Thyroid gland (tissue), 4 donors: ENCODE measurements at places on chromosomes 2 and 18. TPM values are rescaled to one million over a fixed set of nuclear protein-coding genes. Genes with fewer than 3 reads are reported as not detected.

- H3K27ac ChIP-seq: no peak overlapping the region
- no peaks in the 10 kb centered on the region for H3K36me3 ChIP-seq
- H3K27me3 ChIP-seq: no peaks in the 10 kb centered on the region
- H3K4me3 ChIP-seq: no peak overlapping the region
- peaks cover 19% of the 10 kb centered on the region for H3K4me1 ChIP-seq
Observed at GRCh38 chr2:174038462-174038861, 73.3 kb upstream of the SP3 start.

DNA sequence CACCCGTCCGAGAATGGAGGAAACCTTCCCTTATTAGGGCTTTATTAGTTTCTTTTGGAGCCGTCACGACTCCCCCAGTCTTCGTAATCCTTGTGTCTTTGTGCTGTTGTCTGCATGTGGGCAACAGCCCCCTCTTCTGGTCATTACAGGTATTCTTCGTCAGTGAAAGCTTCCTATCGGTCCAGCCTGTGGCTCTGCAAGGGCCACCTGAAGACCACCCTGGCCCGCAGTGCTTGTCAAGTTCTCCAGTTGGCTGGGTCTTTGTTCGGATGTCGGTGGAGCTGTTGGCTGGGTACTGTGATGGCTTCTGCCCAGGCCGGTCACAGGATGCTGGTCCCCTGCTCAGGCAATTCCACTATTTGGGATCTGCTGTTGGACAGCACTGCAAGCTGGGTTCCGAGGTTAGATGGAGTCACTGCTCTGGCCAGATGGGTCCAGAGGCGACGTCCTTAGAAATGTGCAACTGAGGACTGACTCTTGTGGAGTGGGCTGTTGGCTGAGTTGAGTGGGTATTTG is 19.2 kb downstream of the E2F6 start:
- no peaks in the 10 kb centered on the region for H3K4me1 ChIP-seq
- no peak overlapping the region for H3K4me3 ChIP-seq
- H3K27me3 ChIP-seq: no peaks in the 10 kb centered on the region

GRCh38 chr2:215565897-215566296 is 130.0 kb upstream of the FN1 start:
- no peak overlapping the region for H3K27ac ChIP-seq
- DNase-seq: no peak
- no peak overlapping the region for H3K4me3 ChIP-seq
- H3K36me3 ChIP-seq: no peaks in the 10 kb centered on the region

DNA sequence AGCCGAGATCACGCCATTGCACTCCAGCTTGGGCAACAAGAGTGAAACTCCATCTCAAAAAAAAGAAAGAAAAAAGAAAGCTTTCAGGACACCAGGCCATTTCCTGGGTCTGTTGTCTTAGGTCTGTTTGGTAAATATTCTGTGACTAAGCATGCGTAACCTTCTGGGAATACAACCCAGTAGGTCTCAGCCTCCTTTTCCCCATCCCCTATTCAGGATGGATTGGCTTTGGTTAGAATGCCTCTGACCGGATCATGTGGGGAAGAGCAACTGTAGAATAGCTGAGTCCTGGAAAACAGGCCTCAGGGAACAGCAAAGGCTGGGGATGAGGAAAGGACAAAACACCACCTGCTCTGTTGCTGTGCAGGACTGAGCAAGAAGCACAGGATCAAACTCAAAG is 1.6 kb upstream of the PDCL3 start:
- H3K36me3 ChIP-seq: no peaks in the 10 kb centered on the region
- H3K4me3 ChIP-seq: no peak overlapping the region
- DNase-seq: no peak
- peaks cover 21% of the 10 kb centered on the region for H3K4me1 ChIP-seq
- peak overlapping the region; percentile 96 for H3K27ac ChIP-seq
- no peaks in the 10 kb centered on the region for H3K27me3 ChIP-seq

DNA sequence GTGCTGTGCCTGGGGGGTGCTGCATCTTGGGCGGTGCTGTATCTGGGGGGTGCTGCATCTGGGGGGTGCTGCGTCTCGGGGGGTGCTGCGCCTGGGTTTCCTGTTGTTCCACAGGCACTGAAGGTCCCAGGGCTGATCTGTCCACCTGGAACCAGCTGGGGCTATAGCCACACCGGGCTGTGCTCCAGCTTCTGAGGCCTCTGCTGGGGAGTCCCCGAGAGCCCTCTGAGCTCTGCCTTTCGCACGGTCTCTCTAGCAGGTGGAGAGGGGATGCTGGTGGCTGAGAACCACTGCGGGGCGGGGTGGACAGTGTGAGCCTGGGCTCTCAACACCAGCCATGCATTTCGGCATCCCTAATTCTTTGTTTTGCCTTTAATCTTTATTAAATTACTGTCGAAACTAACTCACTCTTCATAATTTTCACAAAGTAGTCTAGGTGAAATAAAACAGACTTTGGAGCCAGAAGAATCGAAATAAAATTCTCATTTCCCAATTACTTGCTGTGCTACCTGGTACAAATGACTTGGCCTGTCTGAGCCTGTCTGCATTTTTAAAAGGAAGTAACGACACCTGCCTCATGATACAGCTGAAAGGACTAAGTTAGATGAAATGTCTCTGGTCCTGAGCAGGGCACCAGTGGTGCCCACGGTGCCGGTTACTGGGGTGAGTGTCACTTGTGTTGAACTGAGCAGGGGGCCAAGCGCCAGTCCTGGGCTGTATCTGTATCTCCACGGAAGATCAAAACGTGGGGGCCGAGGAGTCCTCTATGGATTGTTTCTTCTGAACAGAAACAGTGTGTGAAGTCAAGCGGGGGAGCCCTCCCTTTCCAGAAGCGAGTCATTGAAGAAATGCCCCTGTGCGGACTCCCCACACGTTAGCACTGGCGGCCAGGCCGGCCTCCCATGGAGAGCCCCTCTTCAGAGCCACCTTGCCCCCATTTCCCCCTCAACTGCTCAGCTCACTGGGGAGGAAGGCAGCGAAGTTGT is 142.0 kb downstream of the ASB1 start:
- no peak overlapping the region for H3K4me3 ChIP-seq
- no peaks in the 10 kb centered on the region for H3K27me3 ChIP-seq
- no peaks in the 10 kb centered on the region for H3K36me3 ChIP-seq
- peaks cover 14% of the 10 kb centered on the region for H3K4me1 ChIP-seq

GRCh38 chr2:173891315-173892037 is 73.7 kb downstream of the SP3 start:
- no peak for DNase-seq
- no peaks in the 10 kb centered on the region for H3K36me3 ChIP-seq
- no peak overlapping the region for H3K4me3 ChIP-seq
- no peak overlapping the region for H3K27ac ChIP-seq
- H3K4me1 ChIP-seq: no peaks in the 10 kb centered on the region
- no peaks in the 10 kb centered on the region for H3K27me3 ChIP-seq

- DNase-seq: no peak
- H3K27me3 ChIP-seq: no peaks in the 10 kb centered on the region
- no peaks in the 10 kb centered on the region for H3K36me3 ChIP-seq
- no peak overlapping the region for H3K4me3 ChIP-seq
Observed at GRCh38 chr2:199055336-199055735, 402.4 kb downstream of the SATB2 start.

DNA sequence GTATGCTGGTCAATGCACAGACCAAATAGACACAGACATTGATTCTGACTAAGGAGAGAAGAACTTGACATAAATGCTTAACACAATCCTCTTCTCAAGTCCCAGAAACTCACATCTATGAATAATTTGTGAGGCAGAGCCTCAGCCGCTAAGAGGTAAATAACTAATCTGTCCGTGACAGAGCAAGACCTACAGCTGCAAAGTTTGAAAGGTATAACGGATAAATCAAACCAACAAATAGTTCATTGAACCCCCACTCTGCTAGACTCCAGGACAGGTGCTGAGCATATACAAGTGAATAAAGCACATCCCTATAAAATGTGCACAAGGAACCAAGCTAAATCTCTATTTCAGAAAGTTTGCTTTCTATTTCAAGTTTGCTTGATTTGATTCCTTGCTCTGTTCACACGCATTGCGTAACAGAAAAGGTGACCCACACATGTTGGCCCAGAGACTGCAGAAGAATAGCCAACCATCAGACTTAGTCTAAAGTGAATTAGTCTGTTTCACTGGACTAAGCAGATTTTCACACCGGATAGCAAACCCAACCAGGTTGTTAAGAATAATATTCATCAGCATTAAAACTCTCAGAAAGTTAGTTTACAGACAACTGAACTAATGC is 51.7 kb downstream of the NCKAP5 start:
- no peaks in the 10 kb centered on the region for H3K27me3 ChIP-seq
- no peak for DNase-seq
- no peaks in the 10 kb centered on the region for H3K36me3 ChIP-seq
- no peaks in the 10 kb centered on the region for H3K4me1 ChIP-seq
- no peak overlapping the region for H3K27ac ChIP-seq

DNA sequence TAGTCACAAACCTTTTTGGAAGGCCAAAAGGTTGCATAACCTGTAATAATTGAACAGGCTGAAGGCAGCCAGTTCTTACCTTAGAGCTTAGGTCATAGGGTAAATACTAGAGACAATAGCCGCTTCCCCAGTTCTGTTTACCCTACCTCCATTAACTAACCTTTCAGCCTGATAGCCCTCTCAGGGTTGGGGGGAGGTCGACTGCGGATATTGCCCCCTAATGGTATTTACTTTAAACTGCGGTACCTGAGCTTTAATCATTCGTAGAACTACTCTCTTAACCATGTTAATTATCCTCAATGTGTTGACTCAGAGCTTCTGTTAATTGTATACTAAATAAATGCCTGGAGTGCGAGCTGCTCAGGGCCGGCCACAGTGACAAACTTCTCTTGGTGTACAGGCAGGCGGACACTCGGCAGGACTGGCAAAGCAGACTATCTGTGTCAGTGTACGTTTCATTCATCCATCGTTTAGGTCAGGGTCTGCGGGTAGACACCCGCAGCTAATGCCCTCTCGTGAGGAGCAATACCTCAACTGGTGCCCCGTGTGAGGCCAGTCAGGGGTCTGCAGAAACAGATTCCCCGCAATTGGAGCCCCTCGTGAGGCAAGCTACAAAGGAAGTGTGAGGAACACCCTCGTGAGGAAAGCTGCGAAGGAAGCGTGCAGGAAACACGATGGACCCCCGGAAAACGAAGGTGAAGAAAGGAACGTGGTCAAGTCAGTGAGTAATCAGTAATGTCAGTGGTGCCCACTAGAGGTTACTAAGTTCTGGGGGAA is 115.3 kb upstream of the SCN7A start:
- H3K4me1 ChIP-seq: no peaks in the 10 kb centered on the region
- no peak overlapping the region for H3K4me3 ChIP-seq
- H3K36me3 ChIP-seq: no peaks in the 10 kb centered on the region
- no peak for DNase-seq

- H3K4me3 ChIP-seq: no peak overlapping the region
- H3K36me3 ChIP-seq: no peaks in the 10 kb centered on the region
- no peaks in the 10 kb centered on the region for H3K4me1 ChIP-seq
- H3K27me3 ChIP-seq: no peaks in the 10 kb centered on the region
- DNase-seq: no peak
- H3K27ac ChIP-seq: no peak overlapping the region
Observed at GRCh38 chr2:44880125-44880483, 61.4 kb upstream of the SIX3 start.

HOXD12 gene
- total RNA-seq: not detected

OTOS gene
- 62.8 TPM for total RNA-seq

ANKRD23 gene
- total RNA-seq: 3.0 TPM

PLGLB2 gene
- total RNA-seq: 3.3 TPM

DOK1 gene
- total RNA-seq: 18.6 TPM

PLEKHH2 gene
- 15.3 TPM for total RNA-seq

CTLA4 gene
- not detected for total RNA-seq

NRP2 gene
- total RNA-seq: 51.9 TPM

ACAA2 gene
- 157 TPM for total RNA-seq
